ENCODE measurements at places on chromosomes 6 and 20.

DNA sequence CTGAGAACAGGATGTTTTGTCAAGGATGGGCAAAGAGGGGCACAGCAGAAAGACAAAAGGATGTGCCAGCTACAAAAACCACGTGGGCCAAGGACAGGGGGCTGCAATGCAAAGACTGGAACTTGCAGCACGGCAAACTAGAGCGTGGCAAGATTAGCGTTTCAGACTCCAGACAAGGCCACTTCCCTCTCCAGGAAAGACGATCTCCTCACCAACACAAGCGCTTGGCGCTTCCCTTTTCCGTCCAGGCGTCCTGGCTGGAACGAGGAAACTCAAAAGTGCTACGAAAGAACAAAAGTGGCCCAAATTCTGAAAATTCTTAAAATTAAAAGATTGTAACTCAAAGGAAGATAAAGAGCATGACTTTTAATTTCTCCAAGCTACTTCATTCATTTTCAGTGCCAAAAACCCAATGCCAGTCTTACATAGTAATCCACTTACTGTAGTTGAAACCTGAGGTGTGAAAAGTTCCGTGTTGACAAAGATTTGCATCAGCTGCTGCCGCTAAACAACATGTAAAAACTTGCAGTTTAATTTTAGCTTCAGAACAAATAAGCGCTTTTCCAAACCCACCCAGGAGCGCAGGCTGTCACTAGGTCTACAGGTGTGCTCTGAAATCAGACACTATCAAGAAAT is 207.1 kb upstream of the RREB1 start:
- DNase-seq: no peak

DNA sequence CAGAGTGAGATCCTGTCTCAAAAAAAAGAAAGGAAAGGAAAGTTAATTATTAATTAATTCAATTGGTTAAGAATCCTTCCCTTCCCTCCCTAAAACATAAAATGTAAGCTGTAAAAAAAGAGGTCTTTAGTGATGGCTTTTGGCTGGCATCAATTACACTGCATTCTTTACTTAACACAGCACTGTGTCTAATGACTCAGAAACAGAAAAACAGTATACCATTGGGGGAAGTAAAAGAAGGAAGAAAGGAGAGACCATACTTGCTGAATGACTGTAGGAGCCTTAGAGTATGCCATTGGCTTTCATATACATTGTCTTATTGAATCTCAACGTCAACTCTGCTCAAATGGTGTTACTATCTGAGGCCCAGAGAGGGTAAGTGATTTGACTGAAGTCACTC is 18.3 kb upstream of the CITED2 start:
- DNase-seq: peak; percentile 57

DNA sequence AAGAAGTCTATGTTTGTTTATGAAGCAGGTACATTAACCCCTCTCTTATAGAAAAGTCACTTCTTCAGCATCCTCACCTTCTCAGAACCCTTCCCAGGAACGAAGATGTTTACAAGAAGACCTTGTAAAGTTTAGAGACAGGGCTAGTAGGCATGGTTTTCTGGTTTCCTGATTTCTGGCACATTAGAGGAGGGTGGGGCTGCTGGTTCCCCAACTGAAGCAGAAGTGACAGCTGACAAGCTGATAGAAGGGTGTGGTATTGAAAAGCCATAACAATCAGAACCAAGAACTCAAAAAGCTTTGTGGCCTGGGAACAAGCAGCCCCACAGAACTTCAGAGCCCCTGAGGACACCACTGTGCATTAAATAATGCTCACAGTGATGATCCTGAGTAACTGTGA is 91.2 kb downstream of the RTN4IP1 start:
- no peak for DNase-seq

GRCh38 chr6:74409447-74409846 is 713.4 kb downstream of the CD109 start:
- DNase-seq: peak; percentile 2

- DNase-seq: no peak
These were observed 25.8 kb upstream of the PTPN1 start for GRCh38 chr20:50484271-50484976.

DNA sequence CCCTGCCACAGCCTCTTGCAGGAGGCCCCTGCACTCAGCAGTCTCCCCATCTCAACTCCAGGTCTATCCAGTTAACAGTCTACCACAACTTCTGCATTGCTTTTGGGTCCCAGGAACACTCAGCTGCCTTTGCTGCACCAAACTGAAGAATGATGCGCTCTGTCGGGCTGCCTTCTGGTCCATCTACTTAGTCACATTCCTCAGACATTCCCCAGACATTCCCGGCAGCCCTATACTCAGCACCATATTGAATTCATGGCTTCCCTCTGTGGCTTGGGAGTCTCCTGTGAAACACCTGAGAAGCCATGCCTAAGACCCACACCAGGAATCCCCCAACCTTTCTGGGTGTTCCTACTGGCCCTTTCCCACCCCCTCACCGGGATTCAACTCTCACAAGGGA is 99.6 kb upstream of the COL21A1 start:
- no peak for DNase-seq

GRCh38 chr6:166750108-166750793 is 123.2 kb upstream of the RPS6KA2 start:
- no peak for DNase-seq

DNA sequence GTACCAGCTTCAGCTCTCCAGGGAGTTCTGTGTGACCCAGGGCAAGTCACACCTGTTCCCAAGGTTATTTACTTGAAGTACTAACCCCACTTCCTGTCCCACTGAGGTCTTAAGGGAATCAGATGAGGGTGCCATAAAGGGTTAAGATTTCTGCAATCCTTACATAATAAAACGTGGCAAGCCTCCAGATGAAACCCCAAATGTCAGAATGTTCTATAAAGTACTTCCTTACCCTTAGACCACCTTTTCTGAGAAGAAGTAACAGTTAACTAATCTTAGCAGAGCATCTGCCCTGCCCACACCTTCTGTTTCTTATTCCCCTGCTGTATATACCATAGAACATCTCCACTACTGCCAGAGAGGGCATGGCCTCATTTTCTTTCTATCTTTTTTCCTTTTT is 6.0 kb upstream of the AVP start:
- no peak for DNase-seq

GRCh38 chr6:423799-424345 is 32.3 kb downstream of the IRF4 start:
- DNase-seq: no peak

GRCh38 chr6:127191716-127192115 is 73.2 kb downstream of the RSPO3 start:
- no peak for DNase-seq

GRCh38 chr20:44176833-44177534 is 10.0 kb downstream of the JPH2 start:
- DNase-seq: no peak

GRCh38 chr6:167295495-167296292 is 4.6 kb downstream of the UNC93A start:
- no peak for DNase-seq

DNA sequence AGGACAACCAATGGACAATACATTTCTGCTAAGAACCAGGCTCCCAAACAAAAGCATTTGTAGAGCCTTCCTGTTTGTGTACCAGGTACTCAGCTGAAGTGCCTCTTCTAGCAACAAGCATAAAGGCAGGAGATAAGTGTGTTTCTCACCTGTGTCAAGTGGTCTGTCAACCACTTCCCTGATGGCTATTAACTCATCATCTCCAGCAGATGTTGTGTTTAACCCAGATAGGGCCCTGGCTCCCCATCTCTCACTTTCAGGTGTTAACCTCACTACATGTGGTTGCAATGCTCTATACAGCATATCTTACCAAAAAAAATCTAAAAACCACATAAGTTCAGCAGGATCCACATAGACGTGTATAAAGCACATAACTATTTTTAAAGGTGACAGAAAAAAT is 9.6 kb upstream of the IL17A start:
- DNase-seq: no peak

- peak; percentile 31 for DNase-seq
These were observed 112.1 kb downstream of the DLL1 start for GRCh38 chr6:170178561-170179477.

DNA sequence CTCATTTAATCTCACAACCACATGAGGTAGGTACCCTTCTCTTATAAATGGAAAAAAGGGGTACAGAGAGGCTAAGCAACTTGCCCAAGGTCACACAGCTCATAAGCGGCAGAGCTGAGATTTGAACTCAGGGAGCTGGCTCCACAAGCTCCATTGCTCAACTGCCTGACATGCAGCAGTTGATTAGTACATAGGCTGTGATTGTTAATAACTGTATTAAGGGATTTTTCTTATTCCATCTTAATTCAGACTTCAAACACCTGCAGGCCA is 6.6 kb downstream of the CCN5 start:
- no peak for DNase-seq

DNA sequence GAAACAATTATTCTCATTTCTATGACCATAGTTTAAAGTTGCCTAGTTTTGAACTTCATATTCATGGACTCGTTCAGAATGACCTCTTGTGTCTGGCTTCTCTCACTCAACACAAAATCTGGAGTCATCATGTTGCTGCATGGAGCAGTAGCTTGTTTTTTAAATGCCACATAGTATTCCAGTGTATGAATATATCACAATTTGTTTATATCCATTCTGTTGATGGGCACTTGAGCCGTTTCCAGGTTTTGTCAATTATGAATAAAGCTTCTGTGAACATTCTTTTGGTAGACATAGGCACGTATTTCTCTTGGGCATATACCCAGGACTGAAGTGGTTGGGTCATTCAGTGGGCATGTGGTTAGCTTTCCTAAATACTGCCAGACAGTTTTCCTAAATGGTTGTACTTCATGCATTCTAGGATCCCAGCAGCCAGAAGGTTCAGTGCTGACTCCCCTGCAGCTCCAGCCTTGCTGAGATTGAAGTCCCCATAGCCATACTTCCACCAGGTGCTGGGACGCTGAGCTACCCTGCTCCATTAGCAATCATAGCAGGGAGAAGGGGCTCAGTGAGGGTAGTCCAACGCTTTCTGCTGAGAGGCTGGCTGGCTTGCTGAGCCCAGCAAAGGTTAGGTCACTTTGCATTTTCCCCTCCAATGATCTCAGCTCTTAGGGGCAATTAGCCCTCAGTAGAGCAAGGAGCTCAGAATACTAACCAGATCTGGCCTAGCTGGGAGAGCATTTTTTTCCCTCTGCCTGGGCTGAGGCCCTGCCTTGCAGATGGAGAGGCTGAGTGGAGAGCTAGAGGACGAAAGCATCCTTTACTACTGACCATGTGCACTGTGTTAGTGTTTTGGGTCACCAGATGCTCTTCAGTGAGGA is 35.7 kb upstream of the CTNNBL1 start:
- no peak for DNase-seq

DNA sequence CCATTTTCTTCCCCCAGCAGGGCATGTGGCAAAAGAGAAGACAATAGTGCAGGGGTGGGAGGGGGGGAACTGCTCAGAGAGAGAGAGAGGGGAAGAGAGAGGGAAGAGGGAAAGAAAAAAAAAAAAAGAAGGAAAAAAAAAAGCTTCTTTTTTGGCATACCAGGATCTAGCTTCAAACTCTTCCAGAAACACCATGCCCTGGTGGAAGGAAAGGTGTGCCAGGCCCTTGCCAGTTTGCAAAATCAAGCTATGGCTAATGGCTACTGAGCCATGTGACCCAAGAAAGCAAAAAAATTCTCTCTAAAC is 326 bp downstream of the ZMYND8 start:
- DNase-seq: no peak

Measured in GM13977 (cell line).